ELF-1 (cell line): ENCODE measurements at places on chromosomes 5 and 9.

DNA sequence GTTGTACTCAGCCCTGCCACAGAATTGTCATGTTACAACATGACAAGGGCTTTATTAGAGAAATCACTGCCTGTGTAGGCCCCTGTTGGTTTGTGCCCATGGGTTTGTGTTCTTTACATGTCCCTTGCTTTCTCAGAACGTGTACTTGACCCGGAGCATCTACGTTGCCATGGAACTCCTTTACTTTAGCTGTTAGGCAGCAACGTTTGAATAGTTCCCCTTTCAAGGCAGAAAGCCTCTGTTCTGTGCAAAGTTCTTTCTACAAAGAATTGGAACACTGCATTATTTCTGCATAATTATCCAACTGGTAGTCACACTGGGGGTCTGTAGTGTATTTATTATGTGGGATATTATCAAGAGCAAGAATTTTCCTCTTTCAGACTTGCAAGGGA, 51.1 kb downstream of the FBXL7 start:
- DNase-seq = no peak

DNA sequence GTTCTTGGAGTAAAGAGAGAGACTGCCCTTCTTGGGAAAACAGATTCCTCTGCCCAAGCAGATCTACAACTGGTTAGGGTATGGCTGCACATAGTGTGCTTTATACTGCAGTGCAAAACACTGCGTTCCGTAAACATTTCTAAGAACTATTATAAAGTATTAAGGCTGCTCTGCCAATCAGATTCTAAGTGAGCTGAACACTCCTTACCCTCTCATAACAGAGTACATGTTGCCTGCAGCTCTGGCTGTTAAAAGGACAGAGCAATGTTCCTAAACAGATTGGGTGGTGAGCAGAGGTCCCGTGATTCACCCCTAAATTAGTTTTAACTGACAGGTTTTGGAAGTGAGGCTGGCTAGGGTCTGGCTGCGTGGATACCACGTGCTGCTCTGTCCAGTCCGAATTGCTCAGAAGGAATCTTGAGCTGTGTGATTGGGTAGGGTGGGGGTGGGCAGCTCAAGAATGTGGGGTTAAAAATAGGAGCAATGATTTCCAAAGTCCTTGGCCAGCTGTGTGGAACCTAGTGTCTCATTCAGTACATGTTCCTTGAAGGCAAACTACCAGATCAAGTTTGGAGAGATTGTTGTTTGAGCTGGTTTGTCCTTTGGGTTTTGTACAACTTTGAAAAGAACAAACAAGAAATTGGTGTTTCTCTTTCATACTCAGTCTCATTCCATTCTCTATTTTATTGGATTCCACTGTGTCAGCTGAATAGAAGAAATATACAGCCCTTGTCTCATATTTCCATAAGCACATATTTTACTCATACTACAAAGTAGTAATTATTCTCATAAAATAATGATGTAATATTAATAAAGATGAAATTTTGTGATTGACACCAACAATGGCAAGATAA, 497.6 kb upstream of the CD180 start:
- peak; percentile 16 for DNase-seq

DNA sequence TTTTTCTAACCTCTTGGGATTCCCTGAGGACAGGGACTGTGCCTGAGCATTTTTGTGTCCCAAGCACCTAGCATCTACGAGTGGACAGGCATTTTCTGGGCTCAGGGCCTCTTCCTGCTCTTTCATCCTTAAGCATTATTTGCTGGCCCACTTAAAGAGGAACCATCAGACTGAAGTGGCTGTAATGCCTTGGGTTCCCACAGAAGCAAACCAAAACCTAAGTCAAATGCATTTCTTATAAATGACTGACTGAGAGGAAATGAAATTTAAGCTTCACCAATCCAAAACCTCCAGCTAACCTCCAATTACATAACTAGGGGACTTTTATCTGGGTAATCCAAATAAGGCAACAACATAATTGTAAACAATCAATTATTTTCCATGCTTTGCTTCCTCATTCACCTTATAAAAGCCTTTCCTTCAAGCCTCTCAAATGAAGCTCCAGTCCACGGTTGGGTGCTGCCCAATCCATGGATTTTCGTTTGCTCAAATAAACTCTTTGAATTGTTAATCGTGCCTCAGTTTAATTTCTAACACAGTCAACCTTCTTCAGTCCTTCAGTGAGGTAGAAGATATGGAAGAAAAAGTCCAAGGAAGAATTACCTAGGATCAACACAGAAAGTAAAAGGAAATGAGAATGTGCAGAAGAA, 25.3 kb upstream of the SLC31A2 start:
- no peak for DNase-seq

- DNase-seq = no peak
Measured at GRCh38 chr5:89830691-89831090, 578.9 kb downstream of the CETN3 start.

DNA sequence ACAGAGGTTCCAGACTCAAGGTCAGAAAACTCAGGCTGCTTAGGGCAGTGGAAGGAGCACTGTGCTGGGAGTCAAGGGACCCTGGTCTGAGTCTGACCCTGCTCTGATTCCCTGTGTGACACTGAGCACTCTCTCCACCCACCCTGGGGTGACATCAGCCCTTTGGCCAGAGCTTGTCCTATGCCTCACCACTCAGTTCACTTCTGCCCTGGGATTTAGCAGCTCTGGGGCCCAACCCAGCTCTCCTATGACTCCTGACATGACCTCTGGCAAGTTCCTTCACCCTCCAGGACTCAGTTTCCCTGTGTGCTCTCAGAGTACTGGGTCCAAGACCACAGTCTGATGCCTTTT, 63.9 kb downstream of the FAM114A2 start:
- DNase-seq = no peak

GRCh38 chr5:54673523-54674225, 156.1 kb downstream of the SNX18 start:
- DNase-seq = no peak
